Right hindlimb (tissue), 1 donor: ENCODE measurements at places on chromosomes 7 and 10.

- DNase-seq, result no peak
Measured at GRCh38 chr7:42574685-42575084, 337.2 kb downstream of the C7orf25 start.

DNA sequence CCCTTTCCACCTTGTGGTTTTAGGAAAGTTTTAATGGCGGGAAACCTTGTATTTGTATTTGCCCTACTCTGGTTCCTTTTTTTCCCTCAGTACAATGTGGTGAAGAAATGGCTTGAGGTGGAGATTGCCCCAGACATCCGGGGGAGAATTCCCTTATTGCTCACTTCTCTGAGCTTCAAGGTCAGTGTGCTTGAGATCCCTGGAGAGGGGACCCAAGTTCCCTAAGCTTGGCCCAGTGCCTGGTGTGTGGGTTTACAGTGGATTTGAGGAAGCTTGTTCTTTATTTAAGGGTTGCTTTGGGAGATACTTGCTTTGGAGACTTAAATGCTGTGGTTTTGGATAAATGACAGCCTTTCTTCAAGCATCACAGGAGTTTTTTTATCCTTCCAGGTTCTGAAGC, 18.3 kb downstream of the CALHM2 start:
- DNase-seq, result no peak

GRCh38 chr10:76133597-76134255, 702.3 kb downstream of the LRMDA start:
- no peak for DNase-seq

GRCh38 chr7:105878746-105879605, 2.6 kb upstream of the ATXN7L1 start:
- no peak for DNase-seq

- no peak for DNase-seq
Measured at GRCh38 chr7:26704036-26704435, 160.4 kb downstream of the SKAP2 start.

DNA sequence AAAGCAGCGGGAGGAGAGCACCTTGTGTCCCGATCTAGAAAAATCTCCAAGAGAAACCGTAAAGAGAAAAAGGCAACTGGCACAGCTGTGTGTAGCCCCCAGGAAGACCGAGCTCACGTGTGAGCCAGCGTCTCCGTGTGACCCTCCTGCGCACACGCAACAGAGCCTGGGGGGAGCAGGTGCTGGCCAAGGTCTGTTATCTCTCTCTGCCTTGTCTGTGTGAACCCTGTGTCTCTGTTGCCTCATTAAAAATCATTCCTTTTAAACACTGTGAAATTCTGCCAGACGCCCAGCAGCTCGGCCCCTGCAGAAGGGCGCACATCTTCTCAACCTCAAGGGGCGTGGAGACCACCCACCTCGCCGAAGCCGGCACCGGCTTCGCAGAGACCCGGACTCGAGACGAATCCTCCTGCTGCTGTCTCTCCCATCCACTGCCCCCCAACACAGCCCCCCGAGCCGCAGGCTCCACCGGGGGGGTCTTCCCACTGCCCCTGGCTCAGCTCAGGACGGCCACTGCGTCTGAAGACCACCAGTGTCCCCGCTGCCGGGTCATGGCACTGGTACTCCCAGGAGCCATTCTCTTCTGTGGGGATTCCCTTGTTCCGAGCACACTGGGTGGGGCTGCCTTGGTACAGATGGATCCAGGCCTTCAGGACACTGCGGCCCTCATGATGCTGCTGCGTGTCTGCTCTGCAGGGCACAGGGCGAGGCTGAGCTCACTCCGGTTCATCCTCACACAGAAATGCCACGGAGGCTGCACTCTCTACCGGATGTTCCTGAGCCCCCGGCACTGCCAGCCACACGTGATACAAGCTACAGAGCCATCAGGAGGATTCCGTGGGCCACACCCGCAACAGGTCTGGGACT, 94.3 kb upstream of the DNAAF5 start:
- no peak for DNase-seq

DNA sequence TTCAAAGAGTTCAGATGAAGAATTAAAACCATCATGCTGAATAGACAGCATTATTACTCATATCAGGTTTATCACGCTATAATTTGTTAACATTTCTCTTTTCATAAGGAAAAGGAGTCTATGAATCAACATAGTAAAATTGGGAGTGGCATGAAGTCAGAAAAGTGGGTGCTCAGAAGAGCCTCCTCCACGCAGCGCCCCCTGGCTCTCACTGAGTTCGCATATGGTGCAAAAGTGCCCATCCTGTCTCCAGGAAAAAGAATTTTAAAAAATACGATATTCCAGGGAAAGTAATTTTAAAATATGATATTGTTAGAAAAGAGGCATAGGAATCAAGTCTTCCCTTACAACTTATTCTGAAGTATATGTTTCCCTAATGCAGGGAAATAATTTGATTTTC, 176.3 kb upstream of the TCERG1L start:
- no peak for DNase-seq

DNA sequence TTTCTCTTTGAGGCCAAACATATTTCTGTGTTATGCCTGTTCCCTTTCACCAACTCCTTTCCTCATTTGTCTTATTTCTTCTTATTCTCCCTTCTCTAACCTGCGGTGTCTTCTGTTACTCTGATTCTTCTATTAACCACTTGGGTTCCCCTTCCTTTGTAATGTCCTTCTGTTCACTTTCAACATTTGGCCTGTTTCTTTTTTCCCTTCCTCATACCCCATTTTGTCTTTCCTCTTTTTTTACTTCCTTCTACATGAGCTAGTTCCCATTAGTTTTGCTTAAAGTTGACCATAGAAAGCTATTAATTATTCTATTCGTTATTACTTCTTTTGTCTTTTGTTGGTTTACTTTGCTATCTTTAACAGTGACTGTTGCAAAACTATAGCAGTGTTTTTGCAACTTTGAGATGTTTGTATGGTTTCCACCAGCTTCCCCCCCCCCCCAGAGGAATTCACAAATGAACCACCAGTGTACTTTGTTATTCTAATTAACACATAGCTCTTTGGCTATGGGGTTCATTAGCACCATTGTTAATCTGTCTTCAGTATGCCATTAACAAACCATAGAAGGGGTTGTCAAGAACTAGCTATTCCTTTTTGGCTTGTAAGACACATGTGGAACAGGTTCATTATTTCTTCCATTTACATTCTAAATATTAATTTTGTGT, 2.9 kb downstream of the LRGUK start:
- DNase-seq, result no peak

GRCh38 chr7:4174451-4174850, 507.6 kb upstream of the FOXK1 start:
- no peak for DNase-seq

GRCh38 chr7:75533926-75534325, 41.8 kb downstream of the SPDYE5 start:
- no peak for DNase-seq

DNA sequence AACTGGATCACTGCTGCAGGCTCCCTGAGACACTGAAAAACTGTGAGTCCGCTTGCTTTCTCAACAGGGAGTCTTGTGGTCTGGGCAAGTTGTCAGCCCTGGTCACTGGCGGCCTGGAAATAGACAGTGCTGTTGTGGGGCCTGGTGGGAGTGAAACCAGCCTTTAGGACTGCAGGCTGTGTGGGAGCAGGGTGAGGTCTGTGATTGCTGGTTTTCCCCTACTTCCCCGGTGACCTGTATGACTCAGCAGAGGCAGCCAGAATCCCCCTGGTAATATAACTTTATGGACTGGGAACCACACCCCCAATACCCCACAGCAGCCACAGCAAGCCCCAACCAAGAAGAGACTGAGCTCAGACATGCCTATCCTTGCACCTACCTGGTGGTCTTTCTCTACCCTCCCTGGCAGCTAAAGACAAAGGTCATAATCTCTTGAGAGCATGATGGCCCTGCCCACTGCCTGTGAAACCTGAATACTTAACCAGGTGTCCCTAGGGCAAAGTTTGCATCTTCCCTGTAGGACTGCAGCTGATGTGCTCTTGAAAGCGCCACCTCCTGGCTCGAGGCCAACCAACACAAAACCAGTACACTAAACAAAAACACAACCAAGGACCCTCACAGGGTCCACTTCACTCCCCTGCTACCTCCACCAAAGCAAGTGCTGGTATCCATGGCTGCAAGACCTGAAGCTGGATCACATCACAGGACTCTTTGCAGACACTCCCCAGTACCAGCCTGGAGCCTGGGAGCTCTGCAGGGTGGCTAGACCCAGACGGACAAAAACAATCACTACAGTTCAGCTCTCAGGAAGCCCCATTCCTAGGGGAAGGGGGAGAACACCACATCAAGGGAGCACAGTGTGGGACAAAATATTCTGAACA, 7.2 kb upstream of the ADAM22 start:
- peak; percentile 49 for DNase-seq

GRCh38 chr7:142153400-142153799, 41.9 kb downstream of the MGAM2 start:
- no peak for DNase-seq

DNA sequence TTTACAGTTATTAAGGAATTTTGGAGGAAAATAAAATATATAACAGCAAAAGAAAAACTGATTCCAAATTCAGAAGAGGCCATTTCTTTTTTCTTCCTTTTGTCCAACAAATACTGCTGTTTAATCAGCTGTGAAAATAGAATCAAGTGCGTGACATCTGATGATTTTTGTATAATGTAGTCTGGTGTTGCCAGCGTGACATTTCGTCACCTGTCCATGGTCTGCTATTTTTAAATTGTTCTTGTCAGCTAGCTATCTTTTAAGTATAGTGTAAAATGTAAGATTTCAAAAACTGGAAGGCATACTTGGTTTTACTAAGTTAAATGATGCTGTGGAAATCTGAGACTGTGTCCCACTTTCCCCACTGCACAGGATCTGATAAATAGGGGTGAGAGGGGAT, 105.9 kb downstream of the CPEB3 start:
- DNase-seq, result no peak

DNA sequence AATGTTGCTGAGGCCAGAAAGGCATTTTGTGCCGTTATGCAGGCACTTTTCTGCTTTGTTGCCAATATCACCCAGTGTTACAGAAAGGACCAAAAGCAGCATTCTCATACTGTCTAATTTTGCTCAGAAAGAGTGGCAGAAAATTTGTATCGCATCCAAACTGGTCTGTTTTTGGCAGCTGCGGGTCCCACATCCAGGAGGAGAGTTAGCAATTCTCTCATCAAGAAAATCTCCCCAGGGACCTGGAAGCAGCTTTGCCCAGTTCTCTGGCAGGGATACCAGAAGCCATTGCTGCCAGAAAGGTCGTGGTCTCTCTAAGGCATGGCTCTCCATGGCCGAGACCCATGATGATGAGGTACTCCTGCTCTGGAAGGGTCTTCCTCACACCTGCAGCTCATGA, 489.2 kb upstream of the ZMIZ1 start:
- peak; percentile 17 for DNase-seq

DNA sequence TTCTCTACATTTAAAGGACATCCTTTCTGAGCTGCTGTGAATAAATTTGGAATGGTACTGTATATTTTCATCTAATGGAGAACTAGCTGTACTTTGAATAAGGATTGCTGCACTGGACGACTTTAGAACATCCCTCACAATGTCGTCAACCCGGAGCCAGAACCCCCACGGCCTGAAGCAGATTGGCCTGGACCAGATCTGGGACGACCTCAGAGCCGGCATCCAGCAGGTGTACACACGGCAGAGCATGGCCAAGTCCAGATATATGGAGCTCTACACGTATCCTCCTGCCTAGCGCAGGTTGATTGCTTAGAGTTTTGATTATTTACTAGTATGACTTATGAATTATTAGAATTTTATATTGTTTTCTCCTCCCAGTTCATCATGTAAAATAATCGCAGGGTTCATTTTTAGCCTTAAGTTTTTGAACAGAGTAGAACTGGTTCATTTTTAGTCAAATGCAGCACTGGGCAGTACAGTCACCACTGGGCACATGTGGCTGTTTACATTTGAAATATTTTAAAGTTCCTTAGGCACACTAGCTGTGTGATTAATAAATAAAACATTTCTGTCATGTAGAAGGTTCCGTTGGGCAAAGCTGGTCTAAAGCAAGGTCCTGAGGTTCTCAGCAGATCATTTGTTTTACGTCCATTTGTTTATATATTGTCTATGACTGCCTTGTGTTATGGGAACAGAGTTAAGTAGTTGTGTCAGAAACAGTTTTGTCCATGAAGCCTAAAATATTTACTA, 31.5 kb downstream of the CUL1 start:
- no peak for DNase-seq

DNA sequence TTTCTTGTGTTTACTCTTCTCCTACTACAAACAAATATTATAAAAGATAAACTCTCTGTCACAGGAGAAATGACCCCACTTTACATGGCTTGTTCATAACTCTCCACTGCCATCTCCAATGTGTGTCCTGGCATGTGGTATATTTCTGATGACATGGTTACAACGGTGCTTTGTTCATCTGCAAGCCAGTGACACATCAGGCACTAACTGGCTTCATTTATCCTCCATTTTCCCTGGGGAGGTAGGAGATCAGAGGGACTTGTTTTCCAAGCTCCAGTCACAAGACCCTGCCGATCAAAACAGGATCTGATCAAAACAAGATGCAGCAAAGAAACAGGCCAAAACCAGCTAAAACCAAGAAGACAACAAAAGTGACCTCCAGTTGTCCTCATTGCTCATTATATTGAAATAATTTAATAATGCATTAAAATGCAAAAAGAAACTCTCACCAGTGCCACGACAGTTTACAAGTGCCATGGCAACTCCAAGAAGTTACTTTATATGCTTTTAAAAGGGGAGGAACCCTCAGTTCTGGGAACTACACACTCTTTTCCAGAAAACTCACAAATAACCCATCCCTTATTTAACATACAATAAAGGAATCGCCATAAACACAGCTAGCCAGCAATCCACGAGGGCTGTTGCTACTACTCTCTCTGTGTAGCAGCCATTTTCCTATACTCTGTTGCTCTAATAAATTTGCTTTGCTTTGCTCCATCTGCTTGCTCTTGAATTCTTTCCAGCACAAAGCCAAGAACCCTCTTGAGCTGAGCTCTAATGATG, 224.2 kb downstream of the XPNPEP1 start:
- DNase-seq, result no peak

GRCh38 chr7:137755427-137755826, 91.3 kb downstream of the DGKI start:
- DNase-seq, result no peak

DNA sequence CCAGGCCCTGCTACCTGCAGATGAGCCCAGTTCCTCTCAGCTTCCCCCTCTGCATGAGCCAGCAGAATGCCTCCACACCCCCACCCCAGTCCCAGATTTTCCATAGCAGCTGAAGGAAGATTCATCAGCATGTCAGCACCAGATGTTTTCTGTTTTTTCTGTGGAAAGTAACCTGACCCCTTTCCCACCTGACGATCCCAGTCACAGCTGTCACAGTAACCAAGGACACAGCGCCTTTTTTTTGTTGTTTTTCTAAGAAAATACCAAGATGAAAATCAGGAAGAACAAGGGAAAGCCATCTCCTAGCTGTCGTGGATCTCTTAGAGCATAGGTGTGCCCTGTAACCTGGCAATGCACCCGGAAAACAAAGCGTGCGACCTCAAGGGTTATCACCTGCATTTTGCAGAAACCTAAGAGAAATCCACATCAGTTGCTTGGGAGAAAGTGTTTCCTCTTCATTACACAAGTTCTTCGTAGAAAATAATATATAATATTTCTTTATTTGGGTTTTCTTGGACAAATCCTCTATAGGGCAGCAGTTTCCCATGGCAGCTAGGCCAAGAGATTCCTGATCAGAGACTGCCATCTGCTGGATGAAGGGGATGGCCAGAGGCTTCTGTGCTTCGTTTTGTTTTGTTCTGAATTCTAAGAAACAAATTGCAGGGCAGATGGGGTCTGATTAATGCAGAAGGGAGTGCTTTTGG, 401.9 kb downstream of the TNS3 start:
- DNase-seq, result peak; percentile 85

- peak; percentile 56 for DNase-seq
Measured at GRCh38 chr7:75611557-75612178, 119.5 kb downstream of the SPDYE5 start.
